ENCODE measurements at places on chromosomes 4 and X. TPM values are rescaled to one million over a fixed set of nuclear protein-coding genes. Genes with fewer than 3 reads are reported as not detected.

The VCX3A gene
- not detected for total RNA-seq

- no peak for DNase-seq
Observed at GRCh38 chr4:65170768-65171514, 499.3 kb downstream of the EPHA5 start.

GRCh38 chrX:129690435-129690834, 35.7 kb upstream of the APLN start:
- DNase-seq, result no peak

- no peak for DNase-seq
Observed at GRCh38 chr4:166726832-166727231, 507.5 kb downstream of the SPOCK3 start.

GRCh38 chr4:24890561-24891126, 22.2 kb downstream of the CCDC149 start:
- no peak for DNase-seq

- no peak for DNase-seq
Observed at GRCh38 chr4:173680278-173680677, 150.2 kb upstream of the HAND2 start.

The LIN54 gene
- total RNA-seq, result 7.4 TPM

GRCh38 chrX:30039768-30040167, 175.6 kb upstream of the MAGEB2 start:
- DNase-seq, result no peak

The FAM149A gene
- 5.8 TPM for total RNA-seq

The CLNK gene
- not detected for total RNA-seq

DNA sequence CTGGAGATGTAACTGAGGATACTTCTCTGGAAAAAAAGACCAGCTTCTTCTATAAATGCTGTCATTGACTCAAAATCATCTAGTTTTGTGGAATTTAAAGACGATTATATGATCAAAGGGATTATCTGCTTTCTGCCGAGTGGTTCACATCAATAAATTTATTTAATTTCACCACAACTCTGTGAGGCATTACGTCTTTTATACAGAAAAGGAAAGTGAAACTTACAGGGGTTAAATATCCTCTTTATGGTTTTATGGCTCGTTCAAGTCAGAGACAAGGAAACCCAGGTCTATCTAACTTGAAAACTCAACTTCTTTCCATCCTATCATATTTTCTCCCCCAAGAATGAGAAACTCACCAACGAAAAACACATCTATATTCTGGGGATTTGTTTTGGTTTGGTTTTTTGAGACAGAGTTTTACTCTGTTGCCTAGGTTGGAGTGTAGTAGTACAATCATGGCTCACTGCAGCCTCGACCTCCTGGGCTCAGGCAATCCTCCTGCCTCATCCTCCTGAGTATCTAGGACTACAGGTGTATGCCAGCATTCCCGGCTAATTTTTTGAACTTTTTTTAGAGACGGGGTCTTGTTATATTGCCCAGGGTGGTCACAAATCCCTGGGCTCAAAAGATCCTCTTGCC, 377.9 kb upstream of the EMCN start:
- no peak for DNase-seq

GRCh38 chr4:9880406-9881197, 99.2 kb downstream of the DRD5 start:
- no peak for DNase-seq

- no peak for DNase-seq
Observed at GRCh38 chr4:185165605-185166063, 22.6 kb downstream of the SLC25A4 start.

DNA sequence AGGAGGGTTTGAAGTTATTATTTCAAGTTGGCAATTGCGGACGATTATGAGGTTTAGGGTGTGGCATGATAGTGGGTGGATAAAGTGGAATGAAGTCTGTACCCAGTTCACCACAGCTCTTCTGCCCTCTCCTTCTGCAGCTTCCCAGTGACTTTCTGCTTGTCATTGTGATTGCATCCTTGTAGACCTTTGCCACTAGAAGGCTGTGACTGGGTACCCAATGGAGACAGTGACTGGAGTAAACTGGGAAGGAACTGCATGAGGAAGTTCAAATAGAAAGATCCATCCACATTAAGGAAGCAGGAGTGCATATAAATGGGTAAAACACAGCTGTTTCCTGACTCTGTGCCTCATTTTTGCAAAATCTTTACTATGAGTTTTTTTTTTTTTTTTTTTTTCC, 53.5 kb upstream of the SPANXN3 start:
- DNase-seq, result no peak

The ETDA gene
- total RNA-seq, result not detected

- no peak for DNase-seq
Observed at GRCh38 chr4:141706445-141706844, 70.1 kb downstream of the IL15 start.

GRCh38 chr4:145805490-145805889, 125.5 kb downstream of the C4orf51 start:
- DNase-seq, result no peak

DNA sequence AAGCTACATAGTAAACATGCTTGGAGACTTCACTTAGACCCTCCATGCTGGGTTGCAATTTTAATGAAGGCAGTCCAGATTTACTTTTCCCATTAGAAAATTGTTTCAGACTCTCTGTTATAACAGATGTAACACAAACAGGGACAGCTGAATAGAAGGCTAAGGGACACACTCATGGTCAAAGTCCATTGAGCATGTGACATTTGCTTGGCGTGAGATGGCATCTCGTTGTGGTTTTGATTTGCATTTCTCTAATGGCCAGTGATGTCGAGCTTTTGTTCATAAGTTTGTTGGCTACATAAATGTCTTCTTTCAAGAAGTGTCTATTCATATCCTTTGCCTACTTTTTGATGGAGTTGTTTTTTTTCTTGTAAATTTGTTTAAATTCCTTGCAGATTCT, 358.2 kb upstream of the CLNK start:
- DNase-seq, result no peak

DNA sequence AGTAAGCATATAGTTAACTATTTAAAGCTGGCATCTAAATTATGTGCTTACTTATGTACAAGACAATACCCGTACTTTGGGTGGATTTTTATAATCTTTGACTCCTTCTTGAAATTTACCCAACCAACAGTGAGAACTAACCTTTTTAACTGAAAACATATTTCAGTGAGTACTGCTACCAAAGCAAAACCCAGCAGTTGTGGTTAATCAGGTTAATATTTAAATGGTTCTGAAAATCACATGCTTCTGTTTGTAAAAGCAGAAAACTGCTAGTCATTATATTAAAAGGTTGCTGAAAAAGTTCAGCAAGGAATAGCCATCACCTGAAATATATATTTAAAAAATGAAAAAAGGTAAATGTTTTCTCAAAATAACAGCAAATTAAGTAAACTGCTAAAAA, 20.0 kb downstream of the UBE2D3 start:
- DNase-seq, result no peak

DNA sequence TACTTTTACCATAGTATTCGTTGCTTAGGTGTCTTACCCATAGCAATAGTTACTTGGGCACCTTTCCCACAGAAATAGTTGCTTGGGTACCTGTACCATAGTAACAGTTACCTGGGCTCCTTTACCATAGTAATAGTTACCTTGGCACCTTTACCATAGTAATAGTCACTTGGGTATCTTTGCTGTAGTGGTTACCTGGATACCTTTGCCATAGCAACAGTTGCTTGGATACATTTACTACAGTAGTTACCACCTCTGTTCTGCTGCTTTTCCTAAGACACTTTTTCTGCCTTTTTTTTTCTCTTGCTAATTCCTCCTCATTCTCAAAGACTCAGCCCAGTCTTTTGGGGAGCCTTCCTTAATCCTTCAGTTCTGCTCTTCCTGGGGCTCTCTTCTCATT, 272.8 kb upstream of the PUDP start:
- DNase-seq, result no peak

DNA sequence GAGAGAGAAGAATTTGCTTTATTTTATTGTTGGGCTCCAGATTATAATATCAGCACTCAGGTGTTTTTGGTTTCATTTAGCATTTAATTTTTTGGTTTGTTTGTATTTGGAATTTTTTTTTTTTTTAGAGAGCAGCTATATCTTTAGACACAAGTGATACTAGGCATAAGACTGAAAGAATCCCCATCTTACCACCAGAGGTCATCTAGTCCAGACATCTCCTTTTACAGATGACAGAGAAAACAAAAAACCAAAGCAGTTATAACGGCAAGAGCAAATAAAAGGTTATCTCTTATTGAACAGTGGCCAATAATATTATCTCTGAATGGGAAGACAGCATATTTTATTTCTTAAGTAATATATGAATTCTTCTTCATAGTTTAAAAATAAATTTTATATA, 22.8 kb downstream of the USP38 start:
- no peak for DNase-seq

The TKTL2 gene
- not detected for total RNA-seq

The SHROOM4 gene
- total RNA-seq, result 8.6 TPM

DNA sequence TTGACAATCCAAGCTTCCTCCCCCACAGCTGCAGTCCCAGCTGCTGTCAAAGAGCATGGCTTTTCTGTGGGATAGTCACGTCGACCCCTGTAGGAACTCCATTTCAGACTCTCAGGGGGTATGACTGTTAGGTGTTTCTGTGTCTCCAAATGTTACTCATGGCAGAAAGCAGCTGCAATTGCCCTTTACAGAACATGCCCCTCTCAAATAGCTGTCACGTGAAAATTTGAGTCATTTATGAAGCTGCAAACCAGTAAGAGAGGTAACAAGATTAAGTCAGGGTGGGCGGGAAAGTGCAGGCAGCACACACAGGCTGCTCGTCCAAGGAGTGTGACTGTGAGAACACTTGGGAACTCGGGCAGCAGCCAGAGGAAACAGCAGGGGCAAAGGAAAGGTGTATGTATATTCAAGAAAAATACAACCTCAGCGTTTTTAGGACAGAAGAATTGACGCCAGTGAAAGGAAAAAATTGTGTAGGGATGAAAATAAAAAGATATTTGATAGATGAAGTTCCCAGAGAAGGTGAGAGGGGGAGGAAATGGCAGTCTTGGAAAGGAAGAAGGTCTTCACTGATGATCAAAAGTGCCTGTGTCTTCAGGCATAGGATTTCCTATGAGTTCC, 66.5 kb upstream of the TMEM184C start:
- DNase-seq, result no peak

- DNase-seq, result no peak
Observed at GRCh38 chrX:31186693-31187338, 115.0 kb upstream of the FTHL17 start.

The C1QTNF7 gene
- 2.3 TPM for total RNA-seq

The RHOH gene
- total RNA-seq, result 0.78 TPM

The TCEAL7 gene
- 6.4 TPM for total RNA-seq

The LUZP4 gene
- not detected for total RNA-seq

The SORBS2 gene
- total RNA-seq, result 1,779 TPM

The CRMP1 gene
- 1.9 TPM for total RNA-seq

The AADAT gene
- total RNA-seq, result 2.0 TPM

DNA sequence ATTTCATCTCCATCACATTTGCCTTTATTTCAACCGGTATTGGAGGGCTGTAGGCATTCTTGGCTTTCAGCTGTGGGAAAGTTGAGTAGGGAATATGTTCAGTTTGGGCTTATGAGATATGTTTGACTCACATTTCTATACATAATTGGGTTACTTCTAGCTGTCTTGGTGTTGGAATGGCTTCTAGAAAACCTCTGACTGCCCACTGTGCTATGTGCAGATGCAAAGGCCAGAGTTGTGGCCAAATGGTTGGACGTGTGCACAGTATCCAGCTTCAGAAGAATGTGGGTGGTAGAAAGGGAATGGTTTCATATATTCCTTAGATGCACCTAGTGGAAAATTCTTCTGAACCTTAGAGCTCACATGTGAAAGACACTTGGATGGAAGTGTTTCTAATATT, 92.6 kb upstream of the H2AZ1 start:
- no peak for DNase-seq

The FAAH2 gene
- total RNA-seq, result 0.19 TPM

Data from cardiac septum (tissue), 1 donor.